ENCODE measurements at places on chromosomes 3 and 15. TPM values are rescaled to one million over a fixed set of nuclear protein-coding genes. Genes with fewer than 3 reads are reported as not detected.

The CCDC12 gene
- total RNA-seq = 36.8 TPM

The SELENOT gene
- total RNA-seq = 190 TPM

The C3orf20 gene
- not detected for total RNA-seq

The XXYLT1 gene
- total RNA-seq = 20.1 TPM

The PLA2G4E gene
- not detected for total RNA-seq

The POTEB3 gene
- total RNA-seq = not detected

The STAC gene
- 7.4 TPM for total RNA-seq

The SLC12A6 gene
- total RNA-seq = 15.2 TPM

The ZKSCAN7 gene
- 1.6 TPM for total RNA-seq

The FAM43A gene
- 261 TPM for total RNA-seq

The PLAAT1 gene
- 0.44 TPM for total RNA-seq

The CCDC54 gene
- not detected for total RNA-seq

The TTLL13 gene
- 0.06 TPM for total RNA-seq

The LRRC2 gene
- under 0.01 TPM for total RNA-seq

The SCN11A gene
- 0.06 TPM for total RNA-seq

The CPLX3 gene
- not detected for total RNA-seq

The CCDC9B gene
- total RNA-seq = 10.8 TPM

The TIPARP gene
- 18.1 TPM for total RNA-seq

The CAPN3 gene
- 0.94 TPM for total RNA-seq

The LAMB2 gene
- total RNA-seq = 745 TPM

The RASL12 gene
- total RNA-seq = not detected

The SOX14 gene
- total RNA-seq = not detected

The TGM4 gene
- not detected for total RNA-seq

The SLC28A1 gene
- total RNA-seq = not detected

The TMEM45A gene
- total RNA-seq = 0.97 TPM

The PLA2G4B gene
- 0.16 TPM for total RNA-seq

The STX19 gene
- not detected for total RNA-seq

The LRRC34 gene
- total RNA-seq = 0.16 TPM

The TPRA1 gene
- 35.9 TPM for total RNA-seq

The TWF2 gene
- 129 TPM for total RNA-seq

The IL17RC gene
- 11.7 TPM for total RNA-seq

The SCAANT1 gene
- not detected for total RNA-seq

The ADIPOQ gene
- total RNA-seq = not detected

The SLITRK3 gene
- not detected for total RNA-seq

The RAD51 gene
- total RNA-seq = 9.9 TPM
